ENCODE measurements at places on chromosomes 7 and 10.

GRCh38 chr10:86391236-86391840 is 24.7 kb upstream of the GRID1 start:
- no peak for DNase-seq

DNA sequence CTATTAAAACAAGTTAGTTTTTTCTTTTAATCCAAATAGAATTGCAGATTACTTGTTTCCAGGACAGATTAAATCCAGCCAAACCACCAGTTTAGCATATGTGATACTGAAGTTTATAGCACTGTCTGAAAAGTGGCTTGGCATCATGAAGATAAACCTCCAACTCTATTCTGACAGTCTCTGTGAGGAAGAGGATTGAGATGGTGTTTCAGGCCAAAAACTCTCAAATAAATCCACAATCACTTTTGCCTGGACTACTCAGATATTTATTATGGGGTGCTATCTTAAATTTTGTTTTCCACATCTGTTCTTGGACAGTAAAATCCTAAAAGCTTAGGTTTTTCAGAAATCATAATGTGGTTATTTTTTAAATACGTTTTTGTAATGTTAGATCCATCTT is 161.7 kb upstream of the SEMA3C start:
- DNase-seq = no peak

GRCh38 chr7:128420773-128421172 is 11.0 kb upstream of the IMPDH1 start:
- no peak for DNase-seq

DNA sequence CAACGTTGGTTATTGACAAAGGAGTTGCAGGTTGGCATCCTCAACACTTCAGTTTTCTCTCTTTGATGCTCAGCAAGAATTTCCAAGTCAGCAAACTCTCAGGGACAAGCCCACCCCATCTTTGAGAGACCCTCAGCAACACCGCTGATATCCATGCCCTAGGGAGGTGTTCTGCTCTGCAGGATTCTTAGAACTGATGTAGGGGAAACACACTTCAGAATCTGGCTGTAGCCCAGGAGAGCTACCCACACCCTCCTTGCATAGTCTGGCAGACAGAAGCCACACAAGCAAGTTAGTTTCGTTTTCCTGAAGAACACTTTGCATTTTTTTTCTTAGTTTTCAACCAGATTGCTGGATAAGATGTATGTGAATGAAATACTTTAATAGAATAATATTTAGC is 822 bp downstream of the SAMD9L start:
- no peak for DNase-seq

GRCh38 chr7:55160539-55160938 is 141.7 kb downstream of the EGFR start:
- DNase-seq = no peak

DNA sequence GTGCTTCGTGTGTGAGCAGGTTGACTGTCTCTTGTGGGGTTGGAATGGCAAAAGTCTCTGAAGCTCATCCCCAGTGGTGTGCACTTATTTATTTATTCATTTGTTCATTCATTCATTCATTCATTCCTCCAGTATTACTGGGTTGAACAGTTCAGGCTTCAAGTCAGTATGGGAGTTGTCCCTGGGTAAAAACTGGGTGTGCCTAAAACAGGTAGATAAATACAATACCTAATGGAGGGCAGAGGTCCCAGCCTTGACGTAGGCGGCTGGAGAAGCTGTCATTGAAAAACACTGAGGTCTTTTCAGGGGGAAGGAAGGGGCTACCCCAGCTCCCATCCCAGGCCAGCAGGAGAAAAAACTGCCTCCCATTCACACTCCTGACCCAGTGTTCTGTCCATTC is 11.0 kb downstream of the CASP7 start:
- no peak for DNase-seq

GRCh38 chr10:60513281-60513680 is 123.6 kb upstream of the ANK3 start:
- DNase-seq = no peak

GRCh38 chr10:122325235-122325634 is 49.3 kb upstream of the PLEKHA1 start:
- DNase-seq = no peak

GRCh38 chr10:74728225-74728624 is 98.2 kb upstream of the KAT6B start:
- DNase-seq = no peak

DNA sequence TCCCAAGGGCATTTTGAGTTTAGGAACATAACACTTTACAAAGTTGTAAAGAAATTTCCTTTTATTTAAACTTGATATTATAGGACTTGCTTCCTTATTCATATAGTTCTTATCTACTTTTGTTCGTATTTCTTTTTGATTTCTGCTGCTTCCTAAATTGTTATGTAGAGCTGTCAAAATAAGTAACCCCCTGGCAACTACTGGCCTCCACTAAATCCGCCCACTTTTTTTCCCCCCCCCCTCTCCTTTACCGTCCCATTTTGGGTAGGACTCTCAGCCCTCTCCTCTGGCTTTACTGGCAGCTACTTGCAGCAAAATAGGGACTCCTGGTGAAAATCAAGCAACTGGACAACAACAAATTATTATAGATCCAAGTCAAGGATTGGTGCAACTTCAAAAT is 1.1 kb downstream of the SP4 start:
- no peak for DNase-seq

DNA sequence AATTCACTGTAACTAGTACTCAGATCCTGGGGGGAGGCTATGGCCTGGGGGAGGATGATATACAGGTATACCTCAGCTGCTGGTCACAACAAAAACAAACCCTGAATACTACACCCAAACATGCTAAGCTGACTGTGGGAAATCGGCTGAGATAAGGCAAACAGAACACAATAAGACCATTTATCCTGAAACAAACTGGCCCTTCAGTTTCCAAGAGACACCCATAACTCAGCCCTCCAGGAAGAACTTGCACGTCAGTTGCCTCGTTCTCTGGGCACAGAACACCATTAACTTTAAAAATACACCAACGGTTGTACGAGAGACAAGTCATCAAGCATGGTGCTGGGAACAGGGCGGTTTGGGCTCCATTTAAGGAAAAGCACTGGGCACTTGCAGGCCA is 24.1 kb upstream of the KCNMA1 start:
- no peak for DNase-seq

DNA sequence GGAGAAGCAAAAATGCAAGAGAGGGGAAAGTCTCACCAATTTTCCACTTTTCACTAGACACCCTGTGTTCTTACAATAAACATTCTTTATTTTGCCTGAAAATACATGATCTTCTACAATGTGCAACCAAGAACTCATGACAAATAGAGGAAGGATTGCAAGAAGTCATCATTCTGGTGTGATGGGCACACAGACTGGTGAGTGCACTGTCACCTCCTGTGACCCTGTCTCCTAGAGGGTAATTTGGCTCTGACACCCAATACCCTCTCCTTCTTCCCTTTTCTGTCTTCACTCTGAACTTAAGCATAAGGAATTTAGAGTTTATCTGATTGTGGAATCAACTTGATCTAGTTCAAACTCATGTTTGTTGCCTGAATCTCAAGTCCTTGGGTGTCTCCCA is 153.7 kb downstream of the SH2D4B start:
- DNase-seq = no peak

DNA sequence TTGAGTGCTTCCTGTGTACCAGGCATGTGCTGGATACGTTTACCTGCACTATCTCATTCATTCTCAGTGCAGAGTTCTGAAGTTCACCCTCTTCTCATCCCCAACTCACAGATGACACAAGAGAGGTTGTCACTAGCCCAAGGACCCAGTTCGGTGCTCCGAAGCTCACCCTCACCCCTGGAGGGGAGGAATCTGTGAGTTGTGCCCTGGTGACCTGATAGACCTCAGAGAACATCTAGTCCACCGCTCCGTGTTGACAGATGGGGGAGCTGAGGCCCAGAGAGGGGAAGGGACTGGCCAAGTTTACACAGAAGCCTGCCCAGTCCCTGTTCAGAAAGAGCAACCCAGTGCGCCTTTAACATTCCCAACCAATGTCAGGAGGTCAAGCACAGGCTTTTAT is 44.8 kb upstream of the EMX2 start:
- DNase-seq = no peak

- DNase-seq = no peak
Measured at GRCh38 chr7:29587195-29587808, 23.7 kb downstream of the PRR15 start.

- DNase-seq = no peak
Measured at GRCh38 chr10:423178-423577, 266.3 kb downstream of the DIP2C start.

DNA sequence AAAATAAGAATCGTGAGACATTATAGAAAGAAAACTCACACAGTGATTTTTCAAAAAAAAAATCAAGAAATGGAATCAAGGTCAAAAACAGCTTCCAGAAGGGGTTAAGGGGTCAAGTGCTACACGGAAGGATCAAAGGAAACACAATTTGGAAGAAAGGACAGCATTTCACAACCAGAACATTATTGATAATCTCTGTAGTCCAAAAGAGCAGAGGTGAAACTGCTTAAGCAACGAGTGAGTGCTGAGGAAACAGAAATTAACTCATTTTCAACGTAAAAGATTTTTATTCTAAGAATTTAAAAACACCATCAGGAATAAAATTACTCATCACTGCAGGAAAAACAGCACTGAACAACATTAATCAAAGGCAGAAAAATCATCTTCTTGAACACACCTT is 23.5 kb downstream of the MINDY3 start:
- no peak for DNase-seq

DNA sequence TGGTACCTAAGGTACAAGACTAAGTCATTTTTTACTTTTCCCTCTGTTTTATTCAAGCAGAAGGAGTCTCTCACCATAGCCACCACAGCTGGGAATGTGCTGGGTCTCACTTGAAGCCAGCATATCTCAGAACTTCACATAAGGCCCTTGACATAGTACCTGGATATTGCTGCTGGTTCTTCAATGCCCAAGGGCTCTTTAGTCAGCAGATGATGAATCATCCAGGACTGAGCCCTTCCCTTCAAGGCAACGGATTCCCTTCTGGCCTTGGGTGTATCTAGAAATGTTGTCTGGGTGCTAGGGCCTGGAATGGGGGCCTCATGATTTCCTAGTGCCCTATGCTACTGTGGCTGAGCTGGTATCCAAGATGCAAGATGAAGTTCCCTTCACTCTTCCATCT is 93.9 kb downstream of the ADCYAP1R1 start:
- DNase-seq = no peak

DNA sequence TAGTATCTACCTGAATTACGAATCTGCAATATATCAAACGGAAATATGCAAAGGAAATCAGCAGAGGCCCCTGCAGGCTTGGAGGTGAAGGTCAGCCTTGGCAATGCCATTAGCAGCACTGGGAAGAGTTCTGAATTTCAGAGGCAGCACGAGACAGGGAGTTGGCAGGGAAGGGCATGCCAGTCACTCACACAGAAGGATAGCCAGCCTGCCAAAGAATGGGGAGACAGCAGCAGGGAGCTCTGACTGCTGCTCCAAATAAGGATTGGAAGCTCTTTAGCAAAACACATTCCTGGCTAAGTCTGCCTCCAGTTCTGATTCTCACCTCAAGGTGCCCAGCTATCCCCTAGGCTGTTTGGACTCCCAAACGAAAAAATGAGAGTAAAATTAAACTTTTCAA is 188.0 kb downstream of the PDE1C start:
- DNase-seq = no peak

DNA sequence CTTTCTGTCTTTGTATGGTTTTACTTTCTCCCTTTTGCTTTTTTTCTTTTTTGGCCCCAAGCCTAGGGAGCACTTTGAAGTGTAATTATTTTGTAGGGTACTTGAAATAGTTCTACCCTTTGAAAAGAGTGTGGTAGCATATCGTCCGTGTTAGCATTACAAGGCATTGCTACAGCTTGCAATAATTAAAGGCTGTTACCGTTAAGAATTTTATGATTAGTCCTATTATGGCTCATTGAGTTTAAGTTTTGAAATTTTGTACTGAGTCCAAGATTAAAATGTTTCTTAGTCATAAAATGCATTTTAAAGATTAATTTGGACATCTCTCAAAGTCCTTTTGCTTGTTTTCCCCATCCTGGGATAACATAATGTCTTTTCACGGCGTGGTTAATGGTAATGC is 490.0 kb upstream of the LRRN3 start:
- DNase-seq = no peak

GRCh38 chr10:4337563-4337962 is 488.4 kb upstream of the AKR1E2 start:
- DNase-seq = no peak

GRCh38 chr10:69801434-69802315 is at the start of gene COL13A1:
Gene COL13A1, plus strand, starts transcription at chr10:69801906. Its CDS starts 518 bp downstream, at chr10:69802424.
- DNase-seq = no peak

DNA sequence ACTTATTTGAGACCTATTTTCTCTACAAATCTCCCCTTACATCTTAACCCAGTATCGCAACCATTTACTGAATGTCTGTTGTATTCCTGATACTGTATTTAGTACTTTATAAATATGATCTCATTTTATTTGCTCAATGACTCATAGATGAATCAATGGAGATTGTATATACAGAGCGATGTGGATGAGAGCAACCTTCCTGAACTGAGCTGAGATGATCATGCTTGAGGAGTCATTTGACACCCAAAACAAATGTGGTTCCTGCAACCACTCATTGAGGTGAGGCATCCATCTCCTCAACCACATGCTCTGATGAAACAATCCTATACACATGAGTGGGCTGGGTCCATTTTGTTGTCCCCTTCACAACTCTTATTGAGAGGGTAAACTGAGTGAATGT is 250.0 kb downstream of the CDC14C start:
- no peak for DNase-seq

GRCh38 chr10:12482587-12482986 is 133.2 kb downstream of the CAMK1D start:
- DNase-seq = no peak

DNA sequence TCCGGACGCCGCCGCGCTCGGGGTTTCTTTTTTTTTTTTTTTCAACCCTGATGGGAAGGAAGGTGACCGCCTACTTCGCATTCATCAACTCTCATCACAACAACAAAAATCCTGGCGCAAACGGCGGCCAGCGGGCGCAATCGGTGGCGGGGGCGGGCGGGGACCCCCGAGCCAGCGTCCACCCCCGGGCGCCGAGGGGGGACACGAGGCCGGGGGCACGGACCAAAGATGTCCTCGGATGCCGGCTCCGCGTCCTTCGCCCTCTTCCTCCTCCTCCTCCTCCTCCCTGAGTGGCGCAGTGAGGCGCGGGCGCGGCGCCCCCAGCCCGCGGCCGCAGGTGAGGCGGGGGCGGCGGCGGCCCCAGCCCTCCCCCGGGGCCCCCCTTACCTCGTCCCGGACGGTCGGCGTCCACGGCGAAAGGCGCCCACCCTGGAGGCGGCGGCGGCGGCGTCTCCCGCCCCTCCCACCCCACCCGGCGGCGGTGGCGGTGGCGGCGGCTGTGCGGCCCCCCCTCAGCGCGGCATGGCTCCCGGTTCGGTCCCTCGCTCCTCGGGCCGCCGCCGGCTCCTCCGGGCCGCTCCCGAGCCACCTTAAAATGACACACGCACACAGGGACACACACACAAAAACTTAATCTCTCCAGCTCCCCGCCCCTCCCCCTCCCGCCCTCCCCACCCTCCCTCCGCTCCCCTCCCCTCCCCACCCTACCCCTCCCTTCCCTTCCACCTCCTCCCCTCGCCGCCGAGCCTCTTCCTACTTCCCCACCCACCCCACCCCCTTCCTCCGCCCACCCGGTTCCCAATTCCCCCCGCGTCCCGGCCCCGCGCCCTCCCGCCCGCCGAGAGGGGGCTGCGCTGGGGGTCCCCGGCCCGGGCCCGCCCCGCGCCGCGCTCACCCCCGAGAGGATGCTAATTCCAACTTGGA is at the start of gene CTBP2:
Gene CTBP2 (minus strand): TSS at position 632 of the 924 bp plus-strand sequence.
- no peak for DNase-seq

All from activated CD8-positive, alpha-beta memory T cell treated with anti-CD3 and anti-CD28 coated beads for 4 hours (primary cell).